ENCODE measurements at places on chromosomes 4 and X.

GRCh38 chr4:3834663-3835521 is 68.7 kb downstream of the ADRA2C start:
- no peak for DNase-seq

GRCh38 chrX:31070057-31070468 is 1.8 kb downstream of the FTHL17 start:
- DNase-seq = peak; percentile 0

- peak; percentile 19 for DNase-seq
Observed at GRCh38 chr4:111040904-111041303, 418.0 kb upstream of the PITX2 start.

GRCh38 chrX:75596178-75596577 is 73.3 kb upstream of the ZDHHC15 start:
- no peak for DNase-seq

GRCh38 chr4:110704748-110705439 is 82.0 kb upstream of the PITX2 start:
- no peak for DNase-seq
